ENCODE measurements at places on chromosomes 5 and 9. TPM values are rescaled to one million over a fixed set of nuclear protein-coding genes. Genes with fewer than 3 reads are reported as not detected.

DNA sequence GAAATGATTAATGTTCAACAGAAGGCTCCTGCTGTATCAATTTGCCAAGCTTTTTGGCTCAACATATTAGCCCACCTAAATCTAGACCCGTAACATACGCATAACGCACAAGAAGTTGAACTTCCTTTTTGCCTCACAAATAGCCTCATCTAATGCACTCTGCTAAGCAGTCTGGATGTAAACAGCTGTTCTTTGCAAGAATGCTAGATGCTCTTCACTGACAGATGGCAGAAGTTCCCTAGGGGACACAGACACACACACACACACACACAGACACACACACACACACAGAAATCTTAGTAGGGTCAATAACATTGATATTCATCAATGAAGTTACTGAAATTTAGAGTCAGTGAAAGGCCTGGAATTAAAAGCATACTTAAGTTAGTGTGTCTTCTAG lies 13.2 kb upstream of the PCA3 start:
- H3K36me3 ChIP-seq, result no peaks in the 10 kb centered on the region
- H3K27me3 ChIP-seq, result no peaks in the 10 kb centered on the region
- no peak for DNase-seq
- H3K27ac ChIP-seq, result no peak overlapping the region
- no peaks in the 10 kb centered on the region for H3K4me1 ChIP-seq

DNA sequence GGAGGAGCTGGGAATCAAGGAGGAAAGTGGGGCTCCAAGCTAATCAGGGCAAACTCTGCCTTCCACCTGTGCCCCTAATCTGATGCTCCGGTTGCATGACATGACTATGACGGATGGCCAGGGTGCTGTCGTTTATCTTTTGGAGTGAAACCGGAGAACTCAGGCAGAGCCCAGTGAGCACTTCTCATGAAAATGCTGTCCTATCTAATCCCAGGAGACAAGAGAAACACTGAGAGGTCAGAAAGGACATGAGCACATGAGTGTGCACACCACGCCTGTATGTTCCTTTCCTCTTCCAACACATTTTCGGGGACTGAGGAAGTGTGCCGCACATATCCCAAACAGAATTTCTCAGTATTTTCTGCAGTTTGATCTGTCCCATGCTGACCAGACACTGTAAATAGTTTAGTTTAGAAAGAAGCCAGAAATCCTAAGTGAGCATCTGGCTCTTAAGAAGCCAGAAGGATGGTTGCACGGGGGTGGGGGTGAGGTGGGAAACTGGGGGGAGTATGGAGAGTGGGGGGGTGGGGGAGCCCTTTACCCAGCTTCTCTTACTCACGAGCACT lies 217.1 kb downstream of the TSSK1B start:
- no peak overlapping the region for H3K4me3 ChIP-seq
- H3K4me1 ChIP-seq, result no peaks in the 10 kb centered on the region
- H3K36me3 ChIP-seq, result no peaks in the 10 kb centered on the region
- H3K27me3 ChIP-seq, result no peaks in the 10 kb centered on the region
- no peak overlapping the region for H3K27ac ChIP-seq
- no peak for DNase-seq

- peaks cover 11% of the 10 kb centered on the region for H3K36me3 ChIP-seq
- no peaks in the 10 kb centered on the region for H3K27me3 ChIP-seq
- DNase-seq, result no peak
- no peak overlapping the region for H3K4me3 ChIP-seq
- peaks cover 9% of the 10 kb centered on the region for H3K4me1 ChIP-seq
- no peak overlapping the region for H3K27ac ChIP-seq
These were observed 44.9 kb downstream of the USP20 start for GRCh38 chr9:129879991-129880653.

The DMGDH gene
- total RNA-seq, result 7.7 TPM

GRCh38 chr9:133673258-133673655 lies 37.1 kb downstream of the DBH start:
- H3K27me3 ChIP-seq, result no peaks in the 10 kb centered on the region
- no peaks in the 10 kb centered on the region for H3K36me3 ChIP-seq
- H3K4me3 ChIP-seq, result no peak overlapping the region
- no peak overlapping the region for H3K27ac ChIP-seq
- no peak for DNase-seq
- no peaks in the 10 kb centered on the region for H3K4me1 ChIP-seq

- H3K36me3 ChIP-seq, result peaks cover 6% of the 10 kb centered on the region
- peaks cover 22% of the 10 kb centered on the region for H3K4me1 ChIP-seq
- H3K27ac ChIP-seq, result no peak overlapping the region
These were observed 7.7 kb downstream of the P4HA2 start for GRCh38 chr5:132219981-132220380.

The IL13 gene
- total RNA-seq, result not detected

DNA sequence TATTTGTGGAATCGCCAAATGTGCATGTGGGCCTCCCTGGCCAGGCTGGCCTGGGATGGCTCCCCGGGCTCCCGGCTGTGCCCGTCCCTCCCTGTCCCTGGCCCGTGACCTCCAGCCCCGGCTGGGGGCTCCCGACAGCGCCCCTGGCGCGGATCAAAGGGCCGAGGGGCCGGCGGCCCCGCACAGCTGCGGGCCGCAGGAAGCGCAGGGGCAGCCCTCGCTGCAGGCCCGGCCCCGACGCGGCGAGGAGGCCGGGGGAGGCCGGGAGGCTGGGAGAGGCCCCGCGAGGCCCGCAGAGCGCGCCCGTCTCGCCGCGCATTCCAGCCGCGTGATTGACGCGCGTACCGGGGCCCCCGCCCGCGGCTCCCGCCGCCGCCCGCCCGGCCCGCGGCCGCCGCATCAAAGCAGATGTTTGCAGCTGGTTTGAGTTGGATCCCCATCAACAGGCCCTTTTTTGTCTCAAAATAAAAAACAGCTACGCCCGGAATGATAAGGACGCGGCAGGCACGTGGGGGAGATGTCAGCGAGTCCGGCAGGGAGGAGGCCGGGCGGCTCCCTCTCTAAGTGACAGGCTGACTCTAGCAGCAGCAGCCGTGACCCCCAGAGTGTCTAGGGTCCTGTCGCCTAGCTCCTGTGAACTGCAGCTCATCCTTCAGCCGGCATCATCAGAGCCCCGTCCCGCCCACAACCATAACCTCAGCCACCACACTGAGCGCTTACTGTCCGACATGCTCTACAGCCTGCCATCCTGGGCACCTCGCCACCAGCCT lies 69.4 kb downstream of the LMX1B start:
- no peak overlapping the region for H3K4me3 ChIP-seq
- peaks cover 26% of the 10 kb centered on the region for H3K27me3 ChIP-seq
- DNase-seq, result no peak

The TMEM215 gene
- not detected for total RNA-seq

GRCh38 chr5:115209279-115209678 lies 39.6 kb upstream of the TRIM36 start:
- no peak overlapping the region for H3K4me3 ChIP-seq
- H3K27ac ChIP-seq, result no peak overlapping the region
- H3K36me3 ChIP-seq, result no peaks in the 10 kb centered on the region
- H3K27me3 ChIP-seq, result no peaks in the 10 kb centered on the region
- H3K4me1 ChIP-seq, result no peaks in the 10 kb centered on the region

The MAMDC4 gene
- 4.6 TPM for total RNA-seq

DNA sequence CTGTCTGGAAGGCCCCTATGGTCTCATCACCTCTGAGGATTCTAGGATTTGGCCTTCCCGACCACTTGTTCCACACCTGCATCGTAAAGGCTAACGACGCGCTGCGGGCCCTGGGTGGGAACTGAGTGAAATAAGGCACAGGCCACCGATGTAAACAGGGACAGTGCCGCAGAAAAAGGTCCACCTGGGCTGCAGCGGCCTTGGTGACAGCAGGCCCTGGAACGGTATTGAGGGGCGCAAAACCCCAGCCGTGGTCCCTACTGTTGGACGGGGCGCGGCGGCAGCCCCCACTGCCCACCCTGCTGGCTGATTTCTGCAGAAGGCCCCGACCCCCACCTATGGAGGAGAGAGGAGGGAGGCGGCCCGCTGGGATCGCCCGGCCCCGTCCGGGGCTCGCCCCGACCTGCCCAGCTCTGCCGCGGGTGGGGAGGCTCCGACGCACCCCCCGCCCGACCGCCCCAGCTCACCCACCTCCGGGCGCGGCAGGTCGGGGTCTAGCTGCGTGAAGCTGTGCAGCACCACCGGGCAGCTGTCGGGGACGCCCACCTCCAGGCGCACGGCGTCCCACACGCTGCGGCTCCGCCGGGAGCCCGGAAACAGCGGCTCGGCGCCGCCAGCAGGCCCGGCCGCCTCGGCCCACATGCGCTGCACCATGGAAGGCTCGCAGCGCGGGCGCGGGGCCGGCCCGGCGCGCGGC lies 391 bp downstream of the RALGDS start:
- no peaks in the 10 kb centered on the region for H3K36me3 ChIP-seq
- peak overlapping the region; percentile 17 for H3K27ac ChIP-seq
- no peaks in the 10 kb centered on the region for H3K27me3 ChIP-seq
- no peak for DNase-seq
- peaks cover 17% of the 10 kb centered on the region for H3K4me1 ChIP-seq

All from fibroblast of lung (primary cell).